ENCODE measurements at places on chromosomes 16 and 17. TPM values are rescaled to one million over a fixed set of nuclear protein-coding genes. Genes with fewer than 3 reads are reported as not detected.

DNA sequence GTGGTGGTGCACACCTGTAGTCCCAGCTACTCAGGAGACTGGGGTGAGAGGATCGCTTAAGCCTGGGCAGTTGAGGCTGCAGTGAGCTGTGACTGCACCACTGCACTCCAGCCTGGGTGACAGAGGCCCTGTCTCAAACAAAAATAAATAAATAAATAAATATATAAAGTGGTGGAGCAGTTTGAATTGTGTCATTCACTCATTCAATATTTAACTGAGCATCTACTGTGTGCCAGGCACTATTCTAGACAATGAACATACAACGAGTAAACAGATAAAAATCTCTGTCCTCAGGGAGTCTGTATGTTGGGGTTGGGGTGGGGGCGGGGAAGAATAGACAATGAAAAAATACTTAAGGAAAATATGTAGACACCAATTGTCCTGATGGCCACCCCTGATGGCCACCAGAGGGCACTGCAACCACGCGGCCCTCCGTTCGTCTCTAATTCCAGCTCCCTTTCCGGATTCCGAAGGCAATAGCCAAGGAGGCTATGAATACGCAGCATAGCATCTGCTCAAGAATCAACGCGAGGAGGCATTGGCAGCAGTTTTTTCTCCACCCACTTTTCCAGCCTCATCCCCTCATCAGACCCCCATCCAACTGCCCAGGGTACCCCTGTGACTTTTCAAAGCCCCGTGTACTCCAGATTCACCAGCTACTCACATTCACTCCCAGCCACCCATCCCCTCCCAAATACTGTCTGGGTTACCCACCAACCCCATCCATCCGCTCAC, 21.4 kb downstream of the QPRT start:
- peak; percentile 83 for DNase-seq

RNFT1 gene
- 3.2 TPM for total RNA-seq

DNA sequence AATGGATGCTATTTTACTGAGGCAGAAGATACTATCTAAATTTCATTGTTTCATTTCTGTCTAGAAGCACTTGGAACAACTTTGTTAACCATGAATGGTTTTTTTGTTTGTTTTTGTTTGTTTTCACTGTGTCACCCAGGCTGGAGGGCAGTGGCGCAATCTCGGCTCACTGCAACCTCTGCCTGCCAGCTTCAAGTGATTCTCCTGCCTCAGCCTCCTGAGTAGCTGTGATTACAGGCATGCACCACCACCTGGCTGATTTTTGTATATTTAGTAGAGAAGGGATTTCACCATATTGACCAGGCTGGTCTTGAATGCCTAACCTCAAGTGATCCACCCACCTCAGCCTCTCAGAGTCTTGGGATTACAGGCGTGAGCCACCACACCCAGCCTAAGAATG, 40.5 kb downstream of the ABHD15 start:
- DNase-seq, result no peak

DNA sequence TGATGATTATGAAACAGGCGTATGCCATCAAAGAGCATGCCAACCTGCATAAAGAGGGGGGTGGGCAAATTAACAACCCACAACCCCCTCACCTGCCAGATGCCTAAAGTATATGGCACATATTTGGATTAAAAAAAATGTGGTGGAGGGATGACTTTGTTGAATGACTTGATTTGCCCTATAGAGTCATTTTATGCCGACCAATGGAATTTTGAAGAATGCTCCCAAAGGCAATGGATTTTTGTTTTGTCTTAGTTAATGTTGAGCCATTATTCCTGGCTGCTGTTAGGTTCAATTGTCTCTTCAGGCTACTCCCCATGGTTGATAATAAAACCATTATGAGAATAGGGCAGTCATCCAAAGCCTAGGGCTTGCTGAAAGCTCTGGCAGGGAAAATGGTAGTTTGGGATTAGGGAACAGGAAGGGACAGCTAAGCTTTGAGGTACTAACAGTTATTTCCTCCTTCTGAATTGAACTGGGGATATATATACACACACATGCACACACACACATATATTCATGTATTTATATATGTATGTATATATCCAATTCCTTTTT, 5.8 kb upstream of the CHCT1 start:
- no peak for DNase-seq

DNA sequence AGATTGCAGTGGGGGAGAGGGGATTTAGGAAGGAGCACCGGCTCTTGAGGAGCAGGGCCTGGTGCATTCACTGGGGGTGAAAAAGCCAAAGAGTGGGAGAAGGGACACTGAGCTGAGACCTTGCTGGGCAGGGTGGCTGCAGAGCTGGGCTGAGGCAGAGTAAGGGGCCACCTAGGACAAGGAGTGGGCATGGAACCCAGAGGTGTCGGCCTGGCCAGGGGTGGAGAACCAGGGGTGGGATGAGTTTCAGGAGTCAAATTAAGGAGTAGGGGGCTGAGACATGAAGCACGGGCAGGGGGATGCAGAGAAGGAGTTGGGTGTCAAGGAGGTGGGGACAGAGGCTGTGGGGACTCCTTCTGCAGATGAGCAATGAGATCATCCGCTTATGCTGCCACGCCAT, 20.1 kb downstream of the DNAH2 start:
- no peak for DNase-seq

DNA sequence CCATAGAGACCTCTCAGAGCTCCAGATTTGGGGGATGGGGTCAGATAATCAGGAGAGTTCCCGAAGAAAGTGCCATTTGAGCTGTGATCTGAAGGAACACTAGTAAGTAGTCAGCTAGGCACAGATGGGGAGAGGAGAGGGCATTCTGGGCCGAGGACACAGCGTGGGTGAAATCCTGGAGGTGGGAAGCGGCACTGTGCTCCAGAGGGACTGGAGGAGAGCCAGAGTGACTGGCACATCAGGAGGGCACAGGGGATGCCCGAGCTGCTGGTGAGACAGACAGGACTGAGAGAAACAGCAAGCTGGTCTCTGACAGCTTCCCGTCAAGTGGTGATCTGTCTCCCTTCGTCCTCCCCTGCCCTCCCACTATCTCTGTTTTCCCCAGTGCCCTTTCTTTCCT, 40.6 kb downstream of the KNOP1 start:
- DNase-seq, result no peak

- DNase-seq, result peak; percentile 84
Observed at GRCh38 chr17:55845385-55845784, 94.5 kb downstream of the PCTP start.

KRTAP17-1 gene
- not detected for total RNA-seq

All from stomach (tissue), 19 donors.